Stimulated activated CD4-positive, alpha-beta T cell treated with anti-CD3 and anti-CD28 coated beads, Interleukin-15, amount 100 ng/mL, for 1 hour (primary cell): ENCODE measurements at places on chromosomes 6 and 20.

DNA sequence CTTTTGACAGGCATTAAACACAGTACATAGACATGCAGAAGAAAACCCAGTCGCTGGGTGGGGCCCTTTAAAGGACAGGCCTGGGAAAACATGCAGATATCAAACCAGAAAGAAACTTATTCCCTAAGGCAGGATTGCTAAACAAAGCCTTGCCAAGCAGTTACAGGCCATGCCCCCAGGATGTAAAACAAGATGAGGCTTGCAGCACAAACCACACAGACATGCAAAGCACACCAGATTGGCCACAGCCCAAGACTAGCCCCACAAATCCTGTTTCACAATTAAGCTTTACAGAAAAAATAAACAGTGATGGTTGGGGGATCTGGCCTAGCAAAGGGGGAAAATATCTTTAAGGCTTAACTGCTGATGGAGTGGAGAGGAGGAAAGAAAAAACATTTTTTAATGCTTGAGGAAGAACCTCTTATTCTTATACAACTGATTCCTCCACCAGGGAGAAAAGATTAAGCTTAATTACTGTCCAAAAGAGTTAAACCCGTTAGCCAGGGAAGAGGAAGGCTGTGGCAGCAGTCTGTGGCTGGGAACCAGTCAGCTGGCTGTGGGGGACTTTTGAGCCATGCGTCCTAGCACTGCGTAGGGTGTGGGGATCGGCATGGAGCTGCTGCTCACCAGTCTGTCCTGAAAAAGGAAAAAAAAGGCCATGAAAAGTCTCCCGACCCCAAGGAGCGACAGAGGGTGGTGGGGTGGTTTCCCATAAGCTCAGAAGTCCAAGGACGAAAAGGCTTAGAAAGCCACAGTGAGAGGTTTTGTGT is 28.4 kb downstream of the COL19A1 start:
- DNase-seq = no peak

- DNase-seq = no peak
Measured at GRCh38 chr6:4356899-4357659, 221.7 kb upstream of the ECI2 start.

GRCh38 chr6:150981669-150982068 is 116.2 kb downstream of the MTHFD1L start:
- no peak for DNase-seq

GRCh38 chr20:32652739-32653526 is 20.8 kb downstream of the C20orf203 start:
- peak; percentile 86 for DNase-seq

DNA sequence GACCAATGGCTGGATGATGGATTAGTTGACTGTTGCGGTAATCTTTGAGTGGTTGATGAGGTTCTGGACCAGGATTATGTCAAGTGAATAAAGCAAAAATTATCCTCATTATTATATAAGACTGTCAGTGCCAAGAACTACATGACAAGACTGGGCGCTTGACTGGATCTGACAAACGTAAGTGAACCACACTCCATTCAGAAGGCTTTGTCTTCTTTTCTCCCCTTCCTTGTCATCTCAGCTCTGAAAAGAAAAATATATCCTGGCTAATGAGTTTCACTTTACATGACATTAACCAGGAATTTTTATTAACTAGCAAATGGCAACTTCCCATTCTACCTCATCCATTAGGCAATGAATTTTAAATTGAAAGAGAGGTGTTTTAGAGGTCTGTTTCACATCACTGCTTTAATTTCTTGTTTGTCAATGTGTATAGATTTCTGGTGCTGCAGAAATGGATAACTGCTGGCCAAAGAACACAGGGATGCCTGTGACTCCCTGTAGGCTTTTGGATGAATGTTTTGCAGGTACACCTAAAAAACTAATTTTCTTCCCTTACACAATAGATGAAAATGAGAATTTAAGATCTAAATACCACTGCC is 150.1 kb downstream of the ELOVL4 start:
- DNase-seq = no peak

GRCh38 chr6:63792736-63793464 is 157.3 kb downstream of the PHF3 start:
- no peak for DNase-seq
